ENCODE measurements at places on chromosomes 6 and 20.

DNA sequence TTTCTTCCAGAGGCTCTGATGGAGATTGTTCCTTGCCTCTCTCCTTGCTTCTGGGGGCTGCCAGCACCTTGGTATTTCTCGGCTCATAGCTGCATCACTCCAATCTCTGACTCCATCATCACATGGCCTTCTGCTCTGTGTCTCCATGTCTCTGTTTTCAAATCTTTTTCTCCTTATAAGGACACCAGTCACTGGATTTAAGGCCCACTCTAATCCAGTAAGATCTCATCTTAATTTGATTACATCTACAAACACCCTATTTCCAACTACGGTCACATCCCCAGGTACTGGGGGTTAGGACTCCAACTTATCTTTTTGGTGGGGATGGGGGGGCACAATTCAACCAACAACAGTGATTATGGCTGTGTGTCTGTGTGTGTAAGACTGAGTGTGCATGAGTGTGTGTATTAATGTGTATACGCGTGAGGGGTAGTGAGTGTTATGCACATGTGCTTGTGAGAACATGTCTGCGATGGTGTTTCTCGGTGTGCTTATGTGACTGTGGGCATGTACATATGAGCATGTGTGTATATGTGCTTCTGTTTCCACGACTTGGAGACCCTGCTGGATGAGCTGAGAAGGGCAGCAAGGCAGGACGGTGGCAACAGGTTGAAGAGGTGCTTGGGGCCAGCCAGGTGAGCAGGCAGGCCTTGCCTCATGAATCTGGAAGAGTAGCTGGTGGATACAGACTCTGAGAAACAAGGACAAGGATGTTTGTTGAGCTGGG is 130.5 kb downstream of the MRPL14 start:
- no peak for DNase-seq

DNA sequence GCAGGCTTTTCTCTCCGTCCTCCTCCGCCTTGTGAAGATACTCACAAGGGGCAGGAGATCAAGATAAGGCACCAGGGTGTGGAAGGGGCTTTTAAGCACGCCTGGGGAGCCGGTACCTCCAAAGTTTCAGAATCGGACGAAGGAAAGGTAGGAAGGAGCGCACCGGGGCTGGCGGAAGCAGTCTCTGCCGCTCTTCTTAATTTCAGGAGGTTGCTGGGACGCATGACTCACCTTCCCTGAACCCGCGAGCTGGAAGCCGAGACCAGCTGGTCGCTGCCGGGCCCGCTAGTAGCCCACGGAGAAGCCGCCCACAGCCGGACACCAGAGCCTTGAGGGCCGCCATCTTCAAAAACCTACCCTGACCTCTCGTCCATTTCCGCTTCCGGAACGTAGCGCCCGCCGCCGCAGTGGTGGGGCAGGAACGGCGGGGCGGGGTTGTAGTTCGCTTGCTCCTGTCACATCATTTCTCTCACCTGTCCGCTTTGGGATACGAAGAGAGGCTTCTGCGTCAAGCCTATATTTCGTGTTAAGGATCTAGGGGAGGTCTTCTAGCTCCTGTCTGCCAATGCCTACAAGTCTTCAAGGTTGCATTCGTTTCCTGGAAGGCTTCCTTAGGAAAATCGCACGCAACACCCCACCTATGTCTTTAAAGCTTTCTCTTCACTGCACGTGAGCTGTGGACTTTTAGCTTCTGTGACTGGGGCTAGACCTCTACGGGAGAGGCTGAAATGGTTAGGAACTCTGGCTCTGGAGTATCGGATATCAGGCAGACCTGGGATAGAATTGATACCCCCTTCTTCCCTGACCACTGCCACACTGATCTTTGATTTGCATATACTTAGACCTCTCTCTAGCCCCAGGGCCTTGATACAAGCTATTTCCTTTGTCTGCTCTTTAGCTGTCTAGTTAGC is at the start of gene MRPS18A:
Gene MRPS18A, minus strand, starts transcription at position 355 of the 911 bp plus-strand sequence. Its CDS starts 12 bp downstream, at position 343.
- DNase-seq = peak; percentile 83

DNA sequence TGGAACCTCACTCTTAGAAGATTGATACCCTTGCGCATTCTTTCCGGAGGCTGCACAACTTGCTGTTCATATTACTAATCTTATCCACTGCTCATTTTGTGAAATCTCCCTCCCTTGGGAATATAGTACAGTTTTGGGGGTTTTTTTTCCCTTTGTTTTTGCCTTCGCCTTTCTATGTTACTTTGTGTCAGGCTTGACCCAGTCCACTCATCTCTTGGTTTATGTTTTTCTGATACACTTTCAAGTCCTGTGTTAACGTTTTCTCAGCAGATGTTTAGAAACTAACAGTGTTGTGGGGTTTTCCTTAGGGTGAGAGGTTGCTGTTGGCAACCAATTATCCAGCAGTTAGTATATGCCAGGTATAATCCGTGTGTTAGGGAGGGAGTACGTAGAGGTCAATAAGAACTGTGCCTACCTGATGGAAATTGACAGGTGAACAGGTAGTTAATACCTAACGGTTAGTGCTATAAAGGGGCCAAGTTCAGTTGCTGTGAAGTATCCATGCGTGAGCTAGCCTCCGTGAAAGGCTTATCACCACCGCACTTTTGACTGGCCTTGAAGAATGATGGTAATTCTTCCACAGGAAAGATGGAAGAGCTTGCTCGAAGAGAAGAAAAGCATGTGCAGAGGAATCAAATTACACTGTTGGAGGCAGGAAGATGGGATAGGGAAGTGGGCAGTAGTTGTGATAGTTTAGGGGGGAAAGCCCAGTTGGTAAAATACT is 1.4 kb downstream of the NFYA start:
- no peak for DNase-seq

- DNase-seq = no peak
These were observed 49.8 kb downstream of the HMGN3 start for GRCh38 chr6:79184641-79185040.

DNA sequence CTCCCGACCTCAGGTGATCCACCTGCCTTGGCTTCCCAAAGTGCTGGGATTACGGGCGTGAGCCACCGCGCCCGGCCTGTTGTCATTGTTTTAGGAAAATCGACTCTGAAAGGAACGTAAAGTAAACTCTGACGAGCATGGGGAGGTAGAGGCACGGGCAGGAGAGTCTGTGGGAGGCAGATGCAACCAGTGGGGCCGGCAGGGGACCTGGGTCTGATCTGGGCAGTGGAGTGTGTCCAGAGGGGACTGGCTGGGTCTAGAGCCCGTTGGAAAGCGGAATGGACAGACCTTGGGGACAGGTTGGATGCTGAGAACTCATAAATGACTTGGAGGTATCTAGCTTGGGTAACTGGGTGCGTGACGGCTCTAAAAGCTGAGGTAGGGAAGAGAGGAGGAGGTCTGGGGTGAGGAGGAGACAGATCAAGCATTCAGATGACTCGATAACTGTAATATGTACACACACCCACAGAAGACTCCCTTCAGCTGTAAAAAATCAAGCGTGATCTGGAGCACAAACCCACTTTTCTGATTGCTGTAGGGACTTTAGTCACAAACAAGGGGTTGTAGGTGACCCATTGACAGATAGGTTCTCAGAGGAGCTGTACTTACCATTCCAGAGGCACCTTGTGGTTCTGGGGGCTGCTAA is 22.4 kb downstream of the MANBAL start:
- no peak for DNase-seq

- no peak for DNase-seq
These were observed 60.4 kb upstream of the FOXQ1 start for GRCh38 chr6:1251198-1252155.

GRCh38 chr6:43219814-43220213 is 9.5 kb downstream of the DNPH1 start:
- DNase-seq = no peak

DNA sequence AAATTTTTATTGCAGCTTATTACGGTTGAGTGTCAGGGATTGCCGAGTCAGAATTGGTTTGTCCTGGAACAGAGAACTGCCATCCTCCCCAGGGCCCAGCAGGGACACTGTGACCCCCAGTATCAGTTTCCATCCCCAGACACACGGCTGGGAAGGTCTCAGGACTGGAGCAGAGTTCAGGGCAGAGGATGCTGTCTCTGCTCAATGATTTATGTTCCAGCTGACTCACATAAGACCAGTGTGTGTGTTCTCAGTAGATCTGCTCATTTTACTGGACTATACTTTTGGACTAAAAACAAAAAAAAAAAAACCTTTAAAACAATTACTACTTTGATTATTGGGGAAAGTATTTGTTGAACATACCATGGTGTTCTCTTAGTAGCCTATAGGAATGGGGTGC is 44.2 kb downstream of the FNDC1 start:
- no peak for DNase-seq

DNA sequence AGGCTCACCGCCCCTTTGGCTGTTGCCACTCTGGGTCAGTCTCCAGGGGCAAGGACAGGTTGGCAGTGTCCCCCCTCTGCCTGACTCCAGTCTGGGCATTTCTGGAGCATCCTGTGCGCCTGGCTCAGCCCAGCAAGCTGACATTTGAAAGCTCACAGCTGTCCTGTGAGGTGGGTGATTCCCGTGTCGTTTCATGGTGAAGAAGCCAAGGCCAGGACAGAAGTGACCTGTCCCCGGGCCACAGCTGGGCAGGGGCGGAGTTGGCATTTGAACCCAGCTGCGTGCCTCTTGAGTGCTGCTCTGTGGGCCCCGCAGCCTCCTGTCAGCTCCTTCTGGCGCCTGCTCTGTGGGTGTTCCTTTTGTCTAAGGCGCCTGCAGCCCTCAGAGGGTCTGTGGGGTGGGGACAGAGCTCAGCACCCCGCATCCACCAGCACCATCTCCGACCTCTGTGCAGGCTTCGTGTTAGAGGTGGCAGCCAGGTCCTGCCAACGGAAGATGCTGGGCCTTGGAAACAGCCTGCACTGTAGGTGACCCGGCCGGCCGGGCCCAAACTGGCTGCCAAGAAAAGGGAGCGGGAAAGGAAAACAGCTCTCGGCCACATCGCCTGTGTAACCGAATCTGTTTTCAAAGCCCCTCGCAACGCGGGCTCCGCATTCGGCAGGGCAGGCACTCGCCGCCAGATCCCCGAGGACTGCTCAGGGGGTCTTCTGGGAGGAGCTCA is 5.8 kb upstream of the GATA5 start:
- DNase-seq = no peak

GRCh38 chr6:112302142-112302705 is 44.9 kb upstream of the RFPL4B start:
- no peak for DNase-seq

- DNase-seq = no peak
These were observed 48.8 kb upstream of the EPB41L1 start for GRCh38 chr20:36105711-36106226.

DNA sequence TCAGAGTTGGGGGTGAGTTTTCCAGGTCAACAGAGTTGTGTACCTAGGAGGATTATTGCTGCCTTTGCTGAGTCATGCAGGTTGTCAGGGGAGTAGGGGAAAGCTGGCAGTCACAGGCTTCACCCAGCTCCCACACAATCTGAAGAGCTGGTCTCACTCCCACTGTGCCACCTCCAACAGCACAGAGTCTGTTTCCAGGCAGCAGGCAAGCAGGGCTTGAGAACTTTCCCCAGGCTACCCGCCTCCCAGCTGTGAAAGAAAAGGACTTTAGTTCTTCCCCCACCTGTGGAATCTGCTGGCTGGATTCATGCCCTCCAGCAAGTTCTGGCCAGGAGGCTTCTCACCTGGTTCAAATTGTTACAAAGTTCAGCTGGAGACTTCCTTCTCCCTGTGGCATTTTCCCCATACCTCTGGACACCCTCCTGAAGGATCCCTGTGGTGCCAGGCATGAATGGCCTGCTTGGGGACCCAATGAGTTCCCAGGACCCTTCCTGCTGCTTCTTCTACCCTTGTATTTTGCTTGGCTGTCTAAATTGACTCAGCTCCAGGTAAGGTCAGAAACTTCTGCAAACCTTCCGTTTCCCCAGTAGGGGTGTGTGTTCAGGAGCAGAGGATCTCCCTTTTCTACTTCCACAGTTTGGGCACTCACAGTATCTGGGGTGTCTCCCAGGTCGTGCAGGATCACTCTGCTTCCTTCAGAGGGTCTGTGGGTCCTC is 378.1 kb upstream of the MAN1A1 start:
- no peak for DNase-seq

GRCh38 chr6:111478749-111479148 is 4.3 kb downstream of the REV3L start:
- peak; percentile 72 for DNase-seq

GRCh38 chr6:25413207-25413905 is 134.2 kb downstream of the CARMIL1 start:
- DNase-seq = no peak

GRCh38 chr6:128155826-128156225 is 255.0 kb upstream of the THEMIS start:
- no peak for DNase-seq

- no peak for DNase-seq
These were observed at the start of gene CRISP2 for GRCh38 chr6:49713346-49713745. CRISP2 (minus strand) TSS chr6:49713543; CDS start chr6:49709196, 4,347 bp downstream.

- no peak for DNase-seq
These were observed at the start of gene ADGRF1 for GRCh38 chr6:47042275-47042791. ADGRF1 (minus strand) TSS chr6:47042332; CDS start chr6:47029061, 13,271 bp downstream.

Data from B cell (primary cell).